ENCODE measurements at places on chromosomes 6 and 20.

DNA sequence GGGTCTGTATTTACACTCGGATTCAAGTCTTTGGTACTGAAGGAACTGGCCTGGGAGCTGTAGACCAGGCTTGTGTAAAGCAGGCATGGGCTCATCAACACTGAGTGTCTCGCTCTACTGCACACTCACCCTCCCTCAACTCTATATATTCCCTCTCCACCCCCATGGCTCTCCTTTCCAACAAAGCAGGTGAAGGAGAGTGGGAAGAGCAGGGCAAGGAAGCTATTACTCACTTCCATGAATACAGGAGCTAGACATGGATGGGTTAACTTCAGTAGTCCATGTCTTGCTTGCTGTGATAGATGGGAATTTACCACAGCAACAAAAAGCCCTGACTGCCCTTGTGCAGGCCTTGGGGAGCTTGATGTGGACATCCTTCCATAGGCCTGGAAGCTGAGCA lies 20.7 kb upstream of the SLC2A12 start:
- no peaks in the 10 kb centered on the region for H3K27me3 ChIP-seq
- no peak overlapping the region for H3K27ac ChIP-seq
- no peaks in the 10 kb centered on the region for H3K36me3 ChIP-seq
- no peak for DNase-seq
- H3K4me1 ChIP-seq = no peaks in the 10 kb centered on the region

DNA sequence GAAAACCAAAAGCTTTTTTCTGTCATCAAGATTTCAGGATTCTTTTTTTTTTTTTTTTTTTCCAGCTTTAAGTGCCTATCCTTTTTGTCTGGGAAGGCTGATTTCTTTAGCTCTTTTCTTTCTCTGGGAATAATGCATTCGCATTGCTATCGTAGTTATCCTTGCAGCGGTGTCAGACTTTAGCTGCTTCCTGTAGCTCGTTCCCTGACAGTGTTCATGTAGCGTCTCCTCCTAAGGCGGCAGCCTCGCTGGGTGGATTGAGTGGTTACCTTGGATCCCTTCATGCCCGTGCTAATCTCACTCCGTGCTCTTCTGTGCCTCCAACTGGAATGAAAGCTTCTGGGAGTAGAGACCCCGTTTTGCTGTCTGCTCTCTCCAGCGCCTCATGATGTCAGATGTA lies 43.1 kb downstream of the UST start:
- no peaks in the 10 kb centered on the region for H3K27me3 ChIP-seq
- no peaks in the 10 kb centered on the region for H3K36me3 ChIP-seq
- no peak overlapping the region for H3K4me3 ChIP-seq
- no peak overlapping the region for H3K27ac ChIP-seq
- peaks cover under 1% of the 10 kb centered on the region for H3K4me1 ChIP-seq
- no peak for DNase-seq

DNA sequence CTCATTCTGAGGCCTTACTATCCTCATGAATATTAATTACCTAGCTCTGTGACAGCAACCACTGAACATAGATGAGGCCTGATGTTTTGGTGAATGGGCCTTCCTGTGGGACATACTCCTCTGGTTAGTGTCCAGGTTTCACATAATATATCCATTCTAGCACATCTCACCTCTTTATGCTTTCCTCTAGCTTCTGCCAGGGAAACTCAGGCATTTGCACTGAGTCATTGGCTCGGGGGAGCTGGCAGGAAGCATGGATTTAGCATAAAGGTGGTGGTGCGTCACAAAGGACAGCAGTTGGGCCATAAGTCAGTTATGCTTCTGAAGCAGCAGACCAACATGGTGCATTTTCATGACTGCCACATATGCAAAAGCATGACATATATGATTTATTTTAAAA lies 37.5 kb upstream of the TMEM170B start:
- H3K27ac ChIP-seq = no peak overlapping the region
- no peaks in the 10 kb centered on the region for H3K27me3 ChIP-seq
- no peaks in the 10 kb centered on the region for H3K4me1 ChIP-seq
- no peak overlapping the region for H3K4me3 ChIP-seq
- no peaks in the 10 kb centered on the region for H3K36me3 ChIP-seq

DNA sequence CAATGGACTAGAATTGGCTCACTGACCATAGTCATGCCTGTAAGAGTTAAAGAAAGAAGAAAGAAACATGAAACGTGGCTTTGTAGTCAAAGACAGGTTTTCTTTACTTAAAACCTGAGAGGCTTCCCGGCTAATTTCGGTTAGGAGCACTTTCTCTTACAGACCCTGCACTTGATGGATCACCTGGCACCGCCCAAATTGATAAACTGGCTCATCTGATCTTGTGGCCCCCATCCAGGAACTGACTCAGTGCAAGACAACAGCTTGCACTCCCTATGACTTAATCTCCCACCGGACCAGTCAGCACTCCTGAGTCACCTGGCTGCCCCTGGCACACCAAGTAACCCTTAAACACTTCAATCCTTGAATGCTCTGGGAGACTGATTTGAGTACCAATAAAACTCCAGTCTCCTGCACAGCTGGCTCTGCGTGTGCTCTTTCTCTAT lies 12.3 kb downstream of the TMEM14B start:
- H3K4me3 ChIP-seq = no peak overlapping the region
- H3K27ac ChIP-seq = no peak overlapping the region
- H3K4me1 ChIP-seq = no peaks in the 10 kb centered on the region
- no peak for DNase-seq
- peaks cover 6% of the 10 kb centered on the region for H3K36me3 ChIP-seq

GRCh38 chr6:71481011-71481410 lies 192.4 kb downstream of the OGFRL1 start:
- no peaks in the 10 kb centered on the region for H3K36me3 ChIP-seq
- no peak overlapping the region for H3K4me3 ChIP-seq
- H3K27ac ChIP-seq = no peak overlapping the region
- DNase-seq = no peak
- no peaks in the 10 kb centered on the region for H3K4me1 ChIP-seq

GRCh38 chr20:59816146-59816738 lies 117.2 kb downstream of the SYCP2 start:
- H3K4me1 ChIP-seq = no peaks in the 10 kb centered on the region
- DNase-seq = no peak
- H3K27me3 ChIP-seq = no peaks in the 10 kb centered on the region
- no peaks in the 10 kb centered on the region for H3K36me3 ChIP-seq
- no peak overlapping the region for H3K27ac ChIP-seq

DNA sequence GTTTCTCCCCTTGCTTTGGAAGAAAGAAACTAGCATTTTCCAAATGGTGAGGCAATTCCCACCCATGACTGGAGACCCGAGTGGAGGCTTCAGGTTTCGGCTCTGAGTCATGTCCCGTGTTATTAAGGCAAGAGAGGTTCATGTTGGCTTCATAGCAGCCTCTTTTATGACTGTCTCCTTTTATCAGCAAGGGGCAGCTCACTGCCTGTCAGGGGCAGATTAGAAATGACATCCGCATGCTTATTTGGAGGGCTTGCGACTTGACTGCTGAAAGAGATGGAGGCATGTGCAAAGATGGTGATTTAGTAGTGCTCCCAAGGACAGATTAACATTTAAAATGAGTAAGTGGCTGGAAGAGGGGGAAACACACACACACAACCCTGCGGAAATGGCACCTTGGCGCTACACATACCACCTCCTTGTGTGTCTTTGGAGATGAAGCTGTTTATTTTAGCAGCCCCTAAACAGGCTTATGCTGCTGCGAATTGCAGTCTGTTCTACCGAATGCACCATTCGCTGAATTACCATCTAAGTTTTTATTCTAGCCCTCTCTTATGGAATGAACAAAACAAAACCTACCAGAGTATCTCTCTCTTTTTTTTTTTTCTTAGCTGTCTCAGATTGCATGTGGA lies 52.1 kb upstream of the VSTM2L start:
- peaks cover 38% of the 10 kb centered on the region for H3K36me3 ChIP-seq
- H3K4me1 ChIP-seq = no peaks in the 10 kb centered on the region
- no peak for DNase-seq
- no peaks in the 10 kb centered on the region for H3K27me3 ChIP-seq
- H3K4me3 ChIP-seq = no peak overlapping the region

DNA sequence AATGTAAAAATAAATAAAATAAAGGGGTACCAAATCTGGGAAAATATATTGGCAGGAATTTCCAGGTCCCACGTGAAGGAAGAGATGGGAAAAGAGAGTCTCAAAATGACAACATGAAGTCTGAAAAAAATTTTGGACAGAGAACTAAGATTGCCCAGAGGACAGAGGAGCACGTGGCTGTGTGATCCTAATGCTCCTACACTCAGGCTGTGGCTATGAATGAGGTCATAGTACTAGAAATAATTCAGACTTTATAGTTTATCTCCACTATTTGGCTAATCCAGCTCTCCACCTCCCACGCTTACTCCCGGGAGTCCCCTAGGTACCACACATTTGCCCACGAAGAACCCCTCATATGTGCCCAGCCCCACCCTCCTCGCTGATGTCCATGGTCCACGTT lies 42.8 kb upstream of the STMND1 start:
- no peak overlapping the region for H3K27ac ChIP-seq
- no peaks in the 10 kb centered on the region for H3K4me1 ChIP-seq
- no peak for DNase-seq
- no peak overlapping the region for H3K4me3 ChIP-seq
- peaks cover 3% of the 10 kb centered on the region for H3K27me3 ChIP-seq

- DNase-seq = no peak
- H3K27ac ChIP-seq = no peak overlapping the region
- H3K4me1 ChIP-seq = no peaks in the 10 kb centered on the region
- no peaks in the 10 kb centered on the region for H3K36me3 ChIP-seq
Observed at GRCh38 chr6:147930745-147931144, 411.9 kb upstream of the SASH1 start.

DNA sequence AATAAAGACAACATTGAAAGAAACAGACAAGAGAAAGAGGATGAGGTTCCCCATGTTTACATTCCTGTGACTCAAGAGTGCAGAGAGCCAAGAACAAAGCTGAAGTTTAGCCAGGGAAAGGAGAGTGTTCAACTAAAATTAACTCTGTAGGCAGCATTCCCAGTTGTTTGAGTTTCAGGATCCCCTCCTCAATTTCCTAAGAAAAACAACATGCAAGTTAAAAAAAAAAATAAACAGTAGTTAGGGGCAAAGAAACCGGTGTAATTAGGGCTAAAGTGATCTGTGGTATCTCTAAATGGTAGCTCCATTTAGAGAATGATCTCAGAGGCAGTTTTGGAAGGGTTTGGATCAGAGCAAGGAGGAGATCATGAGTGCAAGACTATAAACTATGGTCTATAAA lies 30.9 kb upstream of the RAB23 start:
- H3K4me1 ChIP-seq = no peaks in the 10 kb centered on the region
- no peak for DNase-seq
- no peaks in the 10 kb centered on the region for H3K36me3 ChIP-seq
- no peaks in the 10 kb centered on the region for H3K27me3 ChIP-seq
- no peak overlapping the region for H3K4me3 ChIP-seq
- no peak overlapping the region for H3K27ac ChIP-seq

DNA sequence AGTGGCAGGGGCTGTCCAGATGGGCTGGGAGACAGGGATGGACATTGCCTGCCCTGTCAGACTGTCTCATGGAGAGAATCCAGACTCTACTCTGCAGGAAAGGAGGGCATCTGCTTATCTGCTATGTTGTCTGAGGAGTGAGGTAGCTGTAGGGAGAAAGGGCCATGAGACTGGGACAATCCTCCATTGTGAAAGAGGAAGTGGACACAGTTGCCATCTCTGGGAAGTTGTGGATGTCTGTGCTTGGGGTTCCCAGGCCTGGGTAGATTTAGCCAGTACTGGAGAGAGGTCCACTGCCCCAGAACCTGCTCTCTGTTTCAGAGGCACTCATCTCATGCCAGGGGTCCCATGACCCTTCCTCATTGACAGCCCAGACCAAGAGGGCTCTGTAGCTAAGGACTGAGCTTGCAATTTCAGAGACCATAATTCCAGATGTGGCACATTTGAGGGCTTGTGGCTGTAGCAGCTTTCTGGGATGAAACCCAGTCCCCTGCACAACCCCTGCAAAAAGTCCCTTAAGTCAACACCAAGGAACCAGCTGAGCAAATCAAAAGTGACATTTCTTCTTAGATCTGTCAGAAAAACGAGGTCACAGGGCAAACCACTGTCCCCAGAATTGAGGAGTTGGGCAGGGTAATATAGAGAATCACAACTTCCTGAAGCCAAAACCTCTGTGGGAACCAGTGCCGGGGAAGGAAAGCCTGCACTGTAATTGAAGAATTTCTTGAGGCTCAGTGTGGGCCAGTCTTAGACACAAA lies 4.1 kb upstream of the SIRPG start:
- DNase-seq = no peak
- no peak overlapping the region for H3K27ac ChIP-seq
- no peaks in the 10 kb centered on the region for H3K36me3 ChIP-seq
- H3K4me3 ChIP-seq = no peak overlapping the region
- H3K4me1 ChIP-seq = peaks cover 65% of the 10 kb centered on the region

Data from natural killer cell (primary cell).